CD4-positive, alpha-beta T cell treated with Interleukin-15 for 4 hours (primary cell): ENCODE measurements at places on chromosomes 3 and 15.

DNA sequence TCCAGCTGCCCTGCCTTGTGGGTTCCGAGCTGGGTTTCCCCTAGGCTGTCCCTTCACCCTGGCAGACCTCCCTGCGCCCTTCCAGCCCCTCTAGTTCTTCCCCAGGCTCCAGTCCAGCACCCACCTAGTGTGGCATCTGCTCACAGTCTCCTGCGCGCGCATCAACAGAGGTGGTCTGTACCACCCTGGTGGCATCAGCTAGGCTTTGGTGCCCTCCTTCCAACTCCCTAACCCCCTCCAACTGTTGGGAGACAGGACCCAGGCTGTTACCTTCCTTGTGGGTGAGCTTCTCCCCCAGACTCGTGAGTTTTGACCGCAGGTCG, 8.0 kb downstream of the CALML4 start:
- no peak for DNase-seq

DNA sequence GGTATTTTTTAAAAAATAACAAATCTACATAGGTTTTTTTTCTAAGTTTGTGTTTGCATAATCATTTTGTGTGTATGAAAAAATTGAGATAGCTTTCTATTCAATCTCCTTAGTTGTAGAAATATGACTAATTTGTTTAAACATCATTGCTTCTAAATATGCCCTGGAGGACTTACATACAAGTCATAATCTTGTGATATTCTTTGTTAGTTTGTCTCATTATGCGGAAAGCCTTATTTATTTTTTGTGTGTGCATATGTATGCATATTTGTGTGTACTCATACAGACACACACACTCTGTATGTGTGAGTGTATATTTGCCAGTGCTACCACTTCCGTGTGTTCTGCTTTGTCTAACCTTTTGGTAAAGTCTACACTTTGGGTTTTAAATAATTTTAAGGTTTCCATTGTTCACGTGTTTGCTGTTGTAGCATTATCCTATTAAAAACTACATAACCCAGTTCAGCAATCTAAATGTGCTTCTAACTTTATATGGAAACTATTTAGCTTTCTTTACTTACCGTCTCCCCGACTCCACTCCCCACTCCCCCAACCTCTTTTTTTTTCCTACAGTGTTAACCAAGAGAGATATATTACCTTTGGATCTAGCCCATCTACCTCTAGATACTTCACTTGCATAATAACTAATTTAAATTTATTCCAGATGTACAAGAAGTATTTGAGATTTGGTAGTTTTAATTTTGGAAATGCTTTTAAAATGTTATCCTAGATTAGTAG, 111.7 kb downstream of the FNDC3B start:
- no peak for DNase-seq

- DNase-seq = peak; percentile 27
These were observed 205.6 kb upstream of the DPH6 start for GRCh38 chr15:35751413-35752133.

DNA sequence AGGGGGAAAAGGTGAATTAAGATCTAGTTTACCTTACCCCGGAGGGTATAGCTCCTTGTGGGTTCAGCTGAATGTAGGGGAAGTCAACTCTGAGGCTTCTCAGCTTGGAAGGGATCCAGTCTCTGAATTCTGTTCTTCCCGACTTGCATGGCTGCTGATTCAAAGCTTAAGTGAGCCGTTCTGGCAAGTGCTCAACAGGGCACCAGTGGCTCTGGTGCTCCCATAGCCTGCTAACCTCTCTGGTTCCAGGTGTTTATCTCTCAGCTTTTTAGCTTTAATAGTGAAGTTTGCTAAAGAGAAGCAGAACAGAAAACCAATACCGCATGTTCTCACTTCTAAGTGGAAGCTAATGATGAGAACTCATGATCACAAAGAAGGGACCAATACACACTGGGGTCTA, 46.3 kb upstream of the RBP1 start:
- no peak for DNase-seq

- DNase-seq = no peak
These were observed 90.5 kb upstream of the PLCL2 start for GRCh38 chr3:16794257-16794656.

DNA sequence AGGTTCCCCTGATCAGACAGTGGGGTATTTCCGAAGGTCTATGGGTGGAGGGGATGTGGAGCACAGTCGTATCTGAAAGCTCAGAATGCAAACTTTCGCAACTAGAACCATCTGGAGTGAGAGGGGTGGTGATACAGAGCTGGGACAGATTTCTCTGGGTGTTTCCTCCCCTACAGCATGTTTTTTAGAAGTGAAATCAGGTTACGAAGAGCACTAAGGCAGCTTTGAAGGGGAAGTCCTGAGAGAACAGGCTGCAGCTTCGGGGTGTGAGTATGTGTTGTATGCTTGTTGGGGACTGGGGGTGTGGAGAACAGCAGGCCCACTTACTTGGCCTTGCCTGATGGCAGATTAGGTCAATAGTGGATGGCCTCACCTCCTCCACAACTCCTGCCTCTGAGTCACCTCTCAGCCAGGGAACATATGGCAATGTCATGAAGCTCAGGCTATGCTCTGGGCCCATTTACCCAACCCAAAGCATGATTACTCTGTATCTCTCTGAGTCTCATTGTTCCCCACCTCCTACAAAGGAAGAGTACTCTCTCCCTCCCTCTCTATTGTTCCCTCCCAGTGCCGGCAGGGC, 107.2 kb upstream of the RASGRP1 start:
- DNase-seq = peak; percentile 73

DNA sequence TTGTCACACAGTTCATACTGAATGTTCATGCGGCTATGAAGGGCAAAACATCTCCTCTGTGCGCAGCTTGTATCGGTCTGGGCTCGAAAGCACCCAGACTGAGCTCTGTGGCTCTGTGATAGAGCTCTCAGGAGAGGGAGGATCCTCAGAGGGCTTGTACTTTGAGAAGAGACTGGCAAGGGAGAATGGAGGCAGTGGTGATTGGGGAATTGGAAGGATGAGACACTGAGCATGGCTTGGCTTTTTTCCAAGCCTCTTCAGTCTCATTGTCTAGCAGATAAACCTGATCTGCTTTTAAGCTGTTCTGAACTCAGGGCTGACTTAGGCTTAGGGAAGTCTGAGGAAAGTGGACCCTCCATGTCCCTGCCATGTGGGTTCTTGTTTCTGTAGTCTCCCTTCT, 43.0 kb downstream of the RAD54L2 start:
- DNase-seq = no peak

DNA sequence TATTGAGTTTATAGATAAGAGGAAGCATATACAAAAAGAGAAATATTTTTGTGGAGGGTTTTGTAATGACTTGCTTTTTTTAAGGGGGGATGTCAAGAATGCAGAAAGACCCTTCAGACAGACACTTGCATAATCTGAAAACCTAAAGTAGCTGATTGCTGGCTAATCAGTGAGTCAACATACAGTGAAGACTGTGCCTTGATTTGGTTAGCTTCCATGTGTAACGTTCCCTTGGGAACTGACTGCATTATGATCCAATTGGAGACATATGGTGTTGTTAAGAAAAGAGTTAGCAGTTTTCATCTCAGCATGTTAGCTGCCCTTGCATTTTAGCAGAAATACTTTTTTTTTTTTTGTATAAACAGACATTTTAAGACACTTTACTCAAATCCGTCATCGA, 483.2 kb downstream of the RBMS3 start:
- DNase-seq = no peak

DNA sequence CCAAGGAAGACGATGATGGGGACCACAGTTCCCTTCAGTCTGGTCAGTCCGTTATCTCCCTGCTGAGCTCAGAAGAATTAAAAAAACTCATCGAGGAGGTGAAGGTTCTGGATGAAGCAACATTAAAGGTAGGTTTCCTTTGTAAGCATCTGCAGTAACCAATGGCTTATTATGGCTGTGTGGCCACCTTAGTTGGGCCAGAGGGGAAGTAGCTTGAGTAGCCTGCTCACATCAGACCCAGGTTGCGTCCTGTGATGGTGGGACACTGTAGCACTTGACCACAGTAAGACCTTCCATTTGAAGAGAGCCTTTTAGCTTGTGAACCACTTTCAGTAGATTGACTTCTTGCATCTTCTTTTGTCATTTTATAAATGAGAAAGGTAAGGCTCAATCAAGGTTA, 22.6 kb downstream of the STARD5 start:
- no peak for DNase-seq

- no peak for DNase-seq
These were observed 40.9 kb downstream of the HRH1 start for GRCh38 chr3:11195201-11195600.

DNA sequence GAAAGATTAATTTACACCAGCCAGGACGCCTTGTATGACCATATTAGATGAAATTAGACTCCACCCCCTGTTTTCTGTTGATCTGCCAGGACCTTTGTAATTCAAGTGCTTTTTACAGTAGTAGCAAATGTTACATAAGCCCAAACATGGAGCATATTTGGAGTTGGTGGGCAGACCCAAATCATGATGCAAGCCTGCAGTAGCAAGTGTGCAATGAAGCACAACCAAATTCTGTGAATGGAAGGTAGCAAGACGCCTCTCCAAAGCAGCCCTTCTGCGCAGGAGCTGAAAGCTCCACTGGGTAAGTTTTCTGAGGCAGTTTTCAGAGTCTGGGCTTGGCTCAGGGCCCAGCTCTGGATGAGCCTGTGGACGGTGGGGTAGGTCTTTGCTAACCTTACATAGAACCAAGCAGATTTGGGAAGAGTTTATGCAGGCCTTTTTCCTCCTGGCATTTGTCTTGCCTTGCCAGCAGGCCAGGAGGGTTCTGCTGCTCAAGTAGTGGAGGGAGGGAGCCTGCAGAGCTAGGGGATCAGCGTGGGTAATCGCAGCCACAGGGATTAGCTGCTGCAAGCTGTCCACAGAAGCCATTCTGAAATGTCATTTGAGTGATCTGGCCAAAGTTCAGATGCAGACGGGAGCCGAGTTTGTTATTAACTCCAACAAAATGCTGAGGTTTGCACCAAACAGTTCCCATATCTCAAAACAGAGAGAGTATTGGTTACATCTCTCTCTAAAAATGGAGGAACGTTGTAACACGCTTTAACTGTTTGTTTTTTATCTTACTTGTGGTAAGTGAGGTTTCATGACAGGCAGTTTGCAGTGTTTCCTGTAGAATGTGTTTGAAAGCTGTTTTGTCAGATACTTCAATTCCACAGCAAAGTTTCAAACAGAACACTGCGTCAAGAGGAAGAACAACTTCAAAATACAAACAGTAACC, 55.4 kb downstream of the PSMD6 start:
- DNase-seq = peak; percentile 67
